ENCODE measurements at places on chromosomes 13 and 19. TPM values are rescaled to one million over a fixed set of nuclear protein-coding genes. Genes with fewer than 3 reads are reported as not detected.

The DIAPH3 gene
- total RNA-seq, result 23.4 TPM

The CD70 gene
- total RNA-seq, result not detected

The ADM5 gene
- total RNA-seq, result 1.4 TPM

The NDUFS7 gene
- 26.4 TPM for total RNA-seq

The UBE2L5 gene
- total RNA-seq, result 0.21 TPM

The KLK7 gene
- total RNA-seq, result 0.32 TPM

The KISS1R gene
- not detected for total RNA-seq

The CD209 gene
- total RNA-seq, result 6.2 TPM

The TUBA3C gene
- not detected for total RNA-seq

The RDH8 gene
- not detected for total RNA-seq

The KIR2DL3 gene
- not detected for total RNA-seq

The PSG2 gene
- total RNA-seq, result not detected

The ABCA7 gene
- 1.9 TPM for total RNA-seq

The ANKRD24 gene
- total RNA-seq, result 1.2 TPM

The ATP8A2 gene
- total RNA-seq, result 1.4 TPM

The COX7A1 gene
- 15.1 TPM for total RNA-seq

The EIF3K gene
- total RNA-seq, result 92.4 TPM

The C13orf46 gene
- 0.85 TPM for total RNA-seq

The SIGLEC10 gene
- total RNA-seq, result 0.85 TPM

The DGKH gene
- 36.4 TPM for total RNA-seq

The DHX34 gene
- 9.5 TPM for total RNA-seq

The NOVA2 gene
- 1.2 TPM for total RNA-seq

The SHANK1 gene
- total RNA-seq, result 4.3 TPM

The SLAIN1 gene
- 7.6 TPM for total RNA-seq

The CEACAM3 gene
- not detected for total RNA-seq

The OLFM2 gene
- total RNA-seq, result 18.2 TPM

The CLIP3 gene
- 8.5 TPM for total RNA-seq

The CFAP97D2 gene
- total RNA-seq, result not detected

The SAMD1 gene
- total RNA-seq, result 16.0 TPM

The ARHGEF7 gene
- 148 TPM for total RNA-seq

The ALOX5AP gene
- total RNA-seq, result 10.4 TPM

The NCR1 gene
- total RNA-seq, result 0.32 TPM

The NLRP8 gene
- total RNA-seq, result not detected

The PRRG2 gene
- total RNA-seq, result 1.6 TPM

The CD37 gene
- total RNA-seq, result 6.5 TPM

The CEACAM16 gene
- total RNA-seq, result not detected

The ATP4A gene
- not detected for total RNA-seq

The SKA3 gene
- 16.7 TPM for total RNA-seq

The MYO1F gene
- total RNA-seq, result 7.5 TPM

The C5AR1 gene
- total RNA-seq, result 1.8 TPM

The CRX gene
- not detected for total RNA-seq

The THSD8 gene
- total RNA-seq, result not detected

The SARS2 gene
- 7.1 TPM for total RNA-seq

Measured in urinary bladder (tissue), 4 donors.